ENCODE measurements at places on chromosomes 3 and 15. TPM values are rescaled to one million over a fixed set of nuclear protein-coding genes. Genes with fewer than 3 reads are reported as not detected.

- H3K4me3 ChIP-seq: no peak overlapping the region
- H3K4me1 ChIP-seq: peaks cover 44% of the 10 kb centered on the region
- no peaks in the 10 kb centered on the region for H3K36me3 ChIP-seq
- no peaks in the 10 kb centered on the region for H3K27me3 ChIP-seq
- H3K27ac ChIP-seq: no peak overlapping the region
Observed at GRCh38 chr3:65811892-65812291, 226.8 kb downstream of the MAGI1 start.

- H3K36me3 ChIP-seq: peaks cover 3% of the 10 kb centered on the region
- no peaks in the 10 kb centered on the region for H3K4me1 ChIP-seq
- no peak overlapping the region for H3K27ac ChIP-seq
- DNase-seq: no peak
Observed at GRCh38 chr3:15405448-15406050, 21.8 kb downstream of the METTL6 start.

The TM6SF1 gene
- total RNA-seq: 0.79 TPM

The CEMIP gene
- 0.57 TPM for total RNA-seq

The DAPK2 gene
- total RNA-seq: 2.3 TPM

Measured in WTC11 (cell line).